ENCODE measurements at places on chromosomes 7 and 10.

DNA sequence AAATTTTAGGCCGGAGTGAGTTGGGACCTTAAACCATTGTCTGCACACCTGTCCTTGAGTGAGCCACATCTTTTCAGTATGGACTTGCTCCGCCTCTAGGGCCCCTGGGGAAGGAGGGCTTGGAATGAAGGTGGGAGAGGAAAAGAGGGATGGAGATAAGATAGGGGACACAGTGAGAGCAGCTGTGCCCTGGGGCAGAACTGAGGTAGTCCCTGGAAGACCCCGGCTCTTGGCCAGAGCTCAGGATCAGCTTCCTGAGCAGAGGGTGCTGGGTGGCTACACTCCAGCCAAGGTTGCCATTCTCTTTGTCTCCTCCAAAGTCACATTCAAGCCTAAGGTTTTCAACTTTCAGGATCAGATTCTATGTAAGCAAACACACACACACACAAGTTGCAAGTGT is 82.0 kb downstream of the MKI67 start:
- DNase-seq, result no peak

GRCh38 chr10:29922892-29923291 is 136.5 kb downstream of the JCAD start:
- no peak for DNase-seq

GRCh38 chr7:137074391-137075030 is 206.1 kb downstream of the CHRM2 start:
- DNase-seq, result no peak

DNA sequence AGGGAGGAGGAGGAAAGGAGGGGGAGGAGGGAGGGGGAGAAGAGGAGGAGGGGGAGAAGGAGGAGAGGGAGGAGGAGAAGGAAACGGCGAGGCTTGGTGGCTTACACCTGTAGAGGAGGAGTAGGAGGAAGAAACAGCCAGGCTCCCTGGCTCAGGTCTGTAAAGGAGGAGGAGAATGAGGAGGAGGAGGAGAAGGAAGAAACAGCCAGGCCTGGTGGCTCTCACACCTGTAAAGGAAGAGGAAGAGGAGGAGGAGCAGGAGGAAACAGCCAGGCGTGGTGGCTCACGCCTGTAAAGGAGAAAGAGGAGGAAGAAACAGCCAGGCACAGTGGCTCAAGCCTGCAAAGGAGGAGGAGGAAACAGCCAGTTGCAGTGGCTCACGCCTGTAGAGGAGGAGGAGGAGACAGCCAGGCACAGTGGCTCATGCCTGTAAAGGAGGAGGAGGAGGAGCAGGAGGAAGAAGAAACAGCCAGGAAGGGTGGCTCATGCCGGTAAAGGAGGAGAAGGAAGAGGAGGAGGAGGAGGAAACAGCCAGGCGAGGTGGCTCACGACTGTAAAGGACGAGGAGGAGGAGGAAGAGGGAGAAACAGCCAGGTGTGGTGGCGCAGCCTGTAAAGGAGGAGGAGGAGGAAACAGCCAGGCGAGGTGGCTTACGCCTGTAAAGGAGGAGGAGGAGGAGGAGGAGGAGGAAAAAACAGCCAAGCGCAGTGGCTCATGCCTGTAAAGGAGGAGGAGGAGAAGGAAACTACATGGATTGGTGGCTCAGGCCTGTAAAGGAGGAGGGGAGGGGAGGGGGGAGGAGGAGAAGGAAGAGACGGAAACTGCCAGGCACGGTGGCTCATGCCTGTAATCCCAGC is 14.9 kb upstream of the CRCP start:
- peak; percentile 50 for DNase-seq

- DNase-seq, result no peak
These were observed 161.5 kb downstream of the GPR158 start for GRCh38 chr10:25336330-25336729.

DNA sequence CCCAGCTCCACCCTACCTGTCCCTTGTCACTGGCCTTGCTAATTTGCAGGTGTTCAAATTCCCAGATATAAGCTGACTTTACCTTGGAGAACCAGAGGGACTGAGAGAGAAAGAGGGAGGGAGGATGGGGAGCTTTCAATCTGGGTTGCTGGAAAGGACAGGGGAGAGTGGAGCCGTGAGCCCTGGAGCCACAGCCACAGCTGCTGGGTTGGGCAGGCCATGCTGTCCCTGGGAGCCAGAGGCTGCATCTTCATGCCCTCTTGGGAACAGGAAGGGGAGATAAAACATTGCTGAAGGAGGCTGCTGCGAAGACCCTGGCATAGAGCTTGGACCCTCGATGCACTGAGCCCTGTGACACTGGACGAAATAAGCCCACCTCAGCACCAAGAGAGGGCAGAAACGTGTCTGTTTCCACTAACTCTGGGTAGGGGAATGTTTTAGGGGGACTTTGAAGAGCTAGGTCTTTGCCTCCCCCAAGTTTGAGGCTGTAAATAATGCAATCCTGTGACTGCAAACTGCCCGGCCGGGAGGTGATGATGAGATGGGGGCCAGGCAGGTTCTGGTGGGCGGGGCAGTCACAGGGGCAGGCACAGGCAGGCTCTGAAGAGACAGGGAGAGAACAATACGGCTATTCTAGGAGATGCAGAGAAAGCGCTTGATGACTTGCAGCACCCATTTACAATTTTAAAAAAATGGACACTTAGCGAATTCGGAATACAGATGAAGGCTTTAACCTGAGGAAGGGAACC is 5.8 kb upstream of the JAKMIP3 start:
- DNase-seq, result no peak

GRCh38 chr10:78934532-78934898 is 134.3 kb upstream of the ZMIZ1 start:
- no peak for DNase-seq

DNA sequence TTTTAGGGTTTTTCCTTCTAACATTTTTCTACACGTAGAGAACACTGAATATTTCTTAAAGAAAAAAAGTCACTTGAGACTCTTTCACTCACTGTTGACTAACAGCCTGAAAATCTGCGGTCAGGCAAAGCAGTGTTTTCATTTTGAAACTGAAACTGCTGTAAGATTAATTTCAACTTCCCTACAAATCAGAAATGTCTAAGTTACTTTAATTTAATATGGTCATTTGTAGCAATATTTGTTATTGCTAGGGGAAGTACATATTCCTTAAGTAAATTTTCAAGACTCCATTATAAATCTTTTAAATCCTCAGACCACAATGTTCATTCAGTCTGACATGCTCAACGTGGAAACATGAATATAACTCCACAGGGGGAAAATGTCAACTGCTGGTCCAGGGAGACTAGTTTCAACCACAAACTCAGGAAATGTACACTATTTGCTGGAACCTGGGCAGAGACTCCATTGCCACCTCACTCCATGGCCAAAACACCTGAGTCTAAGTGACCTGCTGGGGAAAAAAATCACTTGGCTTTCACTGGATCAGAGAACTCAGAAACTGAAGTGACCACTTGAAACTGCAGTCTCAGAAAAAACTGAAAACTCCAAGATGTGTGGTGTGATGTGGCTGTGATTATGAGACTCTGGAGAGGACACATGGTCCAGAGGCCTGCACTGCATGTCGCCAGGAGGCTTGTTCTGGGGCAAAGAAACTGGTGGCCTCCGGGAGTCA is 161.2 kb downstream of the TAX1BP1 start:
- DNase-seq, result no peak

DNA sequence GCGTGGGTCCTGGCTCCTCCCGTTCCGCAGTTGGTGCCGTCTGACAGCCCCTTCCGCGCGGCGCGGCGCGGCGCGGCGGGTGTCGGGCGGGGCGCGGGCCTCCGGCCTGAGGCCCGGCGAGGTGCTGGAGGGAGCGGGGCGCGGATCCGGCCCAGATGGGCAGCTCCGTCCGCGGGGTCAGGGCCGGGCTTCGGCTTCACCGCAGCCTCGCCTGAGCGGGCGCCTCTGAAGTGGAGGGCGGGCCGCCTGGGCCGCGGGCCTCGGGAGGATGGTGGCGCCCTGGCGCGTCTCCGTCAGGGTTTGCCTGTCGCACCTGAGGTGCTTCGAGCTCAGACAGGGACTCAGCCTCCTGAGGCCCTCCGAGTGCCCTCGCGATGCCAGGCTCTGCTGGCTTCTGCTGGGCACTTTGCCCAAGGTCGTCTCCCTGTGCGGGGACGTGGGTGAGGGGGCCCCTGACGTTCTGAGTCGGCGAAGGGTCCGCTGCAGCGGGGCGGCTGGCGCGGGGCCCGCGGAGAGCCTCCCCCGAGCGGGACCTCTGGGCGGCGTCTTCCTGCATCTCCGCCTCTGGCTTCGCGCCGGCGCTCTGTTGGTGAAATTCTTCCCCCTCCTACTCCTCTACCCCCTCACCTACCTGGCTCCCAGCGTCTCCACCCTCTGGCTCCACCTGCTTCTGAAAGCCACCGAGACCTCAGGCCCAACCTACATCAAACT is 473 bp downstream of the ADCK2 start:
- DNase-seq, result peak; percentile 67

DNA sequence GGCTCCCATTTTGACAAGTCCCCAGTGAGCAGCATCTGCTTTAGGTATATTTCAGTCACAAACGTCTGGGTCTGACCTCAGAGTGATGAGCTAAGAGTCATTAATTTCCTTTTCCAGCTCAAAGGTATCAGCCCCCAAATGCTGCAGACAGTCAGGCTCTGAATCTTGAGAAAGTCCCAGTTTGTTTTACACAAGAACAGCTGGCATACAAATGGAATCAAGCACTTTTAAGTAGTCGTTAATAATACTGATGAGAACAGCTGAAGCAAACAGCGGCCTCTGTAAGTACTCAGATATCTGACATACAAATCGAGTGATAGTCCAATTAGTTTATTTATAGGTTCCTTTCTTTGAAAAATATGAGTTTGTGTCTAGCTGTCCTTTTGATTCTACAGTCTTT is 49.4 kb upstream of the MSRB2 start:
- DNase-seq, result no peak
